Placental pericyte (primary cell): ENCODE measurements at places on chromosomes 11 and 22. TPM values are rescaled to one million over a fixed set of nuclear protein-coding genes. Genes with fewer than 3 reads are reported as not detected.

Gene SMCO4
- total RNA-seq = 2.7 and 11.4 TPM in 2 replicates

Gene UBQLN3
- total RNA-seq = under 0.01 TPM in 1 of 2 replicates, not detected in the other

Gene SLC6A5
- total RNA-seq = not detected in 2 replicates

Gene JRKL
- total RNA-seq = 7.2 and 10.0 TPM in 2 replicates
